CD4-positive, alpha-beta T cell treated with Interleukin-2 at 100 ng/mL for 4 hours (primary cell): ENCODE measurements at places on chromosomes 6 and 20.

DNA sequence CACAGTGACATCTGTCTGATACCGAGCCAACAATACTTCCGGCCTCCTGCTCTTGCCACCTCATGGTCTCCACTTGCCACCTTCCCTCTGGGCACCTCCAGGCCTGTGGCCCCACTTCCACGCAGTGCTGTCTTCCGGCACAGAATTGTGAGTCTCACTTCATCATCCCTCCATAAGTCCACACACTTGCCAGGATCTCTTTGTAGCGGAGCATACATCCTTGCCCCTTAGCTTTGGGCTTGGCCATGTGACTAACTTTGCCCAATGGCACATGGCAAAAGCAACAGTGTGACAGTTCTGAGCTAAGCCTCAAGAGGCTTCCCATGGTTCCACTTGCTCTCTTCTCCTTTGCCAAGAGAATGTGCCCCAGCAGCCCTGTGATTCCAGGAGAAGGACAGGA, 4.5 kb upstream of the C20orf202 start:
- DNase-seq, result no peak

GRCh38 chr6:126429866-126430265, 90.0 kb downstream of the CENPW start:
- DNase-seq, result no peak

DNA sequence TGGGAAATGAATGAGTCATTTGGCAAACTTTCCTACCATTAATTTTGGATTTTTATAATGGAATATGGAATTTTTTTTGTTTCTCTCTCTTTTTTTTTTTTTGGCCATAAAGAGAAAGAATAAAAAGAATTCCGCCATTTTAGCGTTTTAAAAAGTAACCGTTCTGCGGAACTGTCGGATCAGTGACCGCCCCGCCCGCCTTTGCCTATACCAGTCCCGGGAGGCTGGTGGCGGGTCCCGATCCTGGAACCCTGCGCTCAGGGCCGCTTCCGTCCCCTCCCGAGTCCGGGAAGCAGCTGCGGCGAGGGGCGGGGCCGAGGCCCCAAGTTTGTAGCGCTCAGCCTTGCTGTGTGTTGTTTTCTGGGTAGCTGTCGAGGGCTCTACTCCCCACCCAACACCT, 609 bp downstream of the L3MBTL1 start:
- no peak for DNase-seq

DNA sequence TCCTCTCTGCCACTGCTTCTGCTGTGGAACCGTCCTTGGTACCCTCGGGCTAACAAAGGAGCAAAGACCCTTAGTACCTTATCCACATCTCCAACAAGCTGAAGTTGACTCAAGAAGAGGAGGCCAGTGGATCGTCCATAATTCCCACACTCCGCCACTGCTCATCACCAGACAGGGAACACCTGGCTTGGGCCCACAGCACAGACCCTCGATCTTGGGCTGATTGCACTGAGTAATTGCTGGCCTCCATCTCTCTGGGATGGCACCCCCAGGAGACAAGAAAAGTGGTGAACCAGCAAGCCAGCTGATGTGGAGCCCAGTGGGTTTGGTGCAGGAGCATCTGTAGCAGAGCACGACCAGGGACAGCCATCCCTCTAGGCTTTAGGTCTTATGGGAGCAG, 109.4 kb upstream of the GRIK2 start:
- no peak for DNase-seq

DNA sequence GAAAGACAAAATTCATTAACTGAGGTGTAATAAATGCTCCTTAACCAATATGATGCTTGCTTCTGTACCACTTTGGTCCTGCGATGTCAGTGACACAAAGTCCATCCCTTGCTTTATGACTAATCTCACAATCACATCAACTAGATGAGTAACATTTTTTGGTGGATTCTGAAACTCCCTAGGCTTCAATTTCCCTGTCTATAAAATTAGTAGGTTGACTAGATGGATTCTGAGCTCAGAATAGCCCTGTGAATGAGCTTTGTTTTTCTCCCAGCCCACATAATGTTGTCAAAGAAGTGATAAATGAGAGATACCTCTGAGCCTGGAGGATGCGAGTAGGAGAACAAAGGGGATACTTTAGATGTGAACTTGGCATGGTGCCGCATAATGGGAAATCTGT, 9.1 kb downstream of the TXLNB start:
- no peak for DNase-seq

DNA sequence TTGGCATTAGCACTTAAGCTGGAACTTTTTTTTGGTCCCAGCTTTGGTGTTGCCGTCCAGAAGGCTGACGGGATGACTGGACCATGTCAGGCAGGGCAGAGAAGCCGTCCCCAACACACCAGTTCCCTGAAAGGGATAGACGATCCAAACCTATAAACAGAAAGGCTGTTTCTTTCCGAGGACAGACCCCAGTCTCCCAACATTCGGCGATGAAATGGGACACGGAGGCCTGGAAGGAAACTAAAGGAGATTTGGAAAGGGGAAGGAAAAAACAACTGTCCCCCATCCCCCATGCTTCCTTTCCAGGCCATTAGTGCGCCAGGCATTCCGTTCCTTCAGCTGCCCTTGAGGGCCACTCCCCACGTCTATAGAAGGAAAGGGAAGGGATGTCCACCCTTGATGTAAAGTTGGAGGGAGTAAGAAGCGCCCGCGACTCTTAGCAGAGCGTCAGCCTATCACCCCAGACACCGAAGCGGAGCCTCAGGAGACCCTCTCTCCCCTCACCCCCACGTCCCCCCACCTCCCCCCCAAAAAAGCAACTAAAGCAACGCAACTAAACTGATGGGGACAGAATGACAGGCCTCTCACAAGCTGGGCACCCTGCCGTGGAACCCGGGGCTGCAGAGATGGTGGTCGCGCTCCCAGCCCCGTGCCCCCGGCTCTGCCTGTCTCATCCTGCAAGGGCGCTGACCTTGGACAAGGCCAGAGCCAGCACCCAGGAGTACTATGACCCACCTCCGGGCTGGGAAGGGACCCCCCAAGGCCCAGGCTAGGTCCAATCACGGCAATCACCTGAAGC, 638 bp downstream of the BLCAP start:
- DNase-seq, result no peak

DNA sequence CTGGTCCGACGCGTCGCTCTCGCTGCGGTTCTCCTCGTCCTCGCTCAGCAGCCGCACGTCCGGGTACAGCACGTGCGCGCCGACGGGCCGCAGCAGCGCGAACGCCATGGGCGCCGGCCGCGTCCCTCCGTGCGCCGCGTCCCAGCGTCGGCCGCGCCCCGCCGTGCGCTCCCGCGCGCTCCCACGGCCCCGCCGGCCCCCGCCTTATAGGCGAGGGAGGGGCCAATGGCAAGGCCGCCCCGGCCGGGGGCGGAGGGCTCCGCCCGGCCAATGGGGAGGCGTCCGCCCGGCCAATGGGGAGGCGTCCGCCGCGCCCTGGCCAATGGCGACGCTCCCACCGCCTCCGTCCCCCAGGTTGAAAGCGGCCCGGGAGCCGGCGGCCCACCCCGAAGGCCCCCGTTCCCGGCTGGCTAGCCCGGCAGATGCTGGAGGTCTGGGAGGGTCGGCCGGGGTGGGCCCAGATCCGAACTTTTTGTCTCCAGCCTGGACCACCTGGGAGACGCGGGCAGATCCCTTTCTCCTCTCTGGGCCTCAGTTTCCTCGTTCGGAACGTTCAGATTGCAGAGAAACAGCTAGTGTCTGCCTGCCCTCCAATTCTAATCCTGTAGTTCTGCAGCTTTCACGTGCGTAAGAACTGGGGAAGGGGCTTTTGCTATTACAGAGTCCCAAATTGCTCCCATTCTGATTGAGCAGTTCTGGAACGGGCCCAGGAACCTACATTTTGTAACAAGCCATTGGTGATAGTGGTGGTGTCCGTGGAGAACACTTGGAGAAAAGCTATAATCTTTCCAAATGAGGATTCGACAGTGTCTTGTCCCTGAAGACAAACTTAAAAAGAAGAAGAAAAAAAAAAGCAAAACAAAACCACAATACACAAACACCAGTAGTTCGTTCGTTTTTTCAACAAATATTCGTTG, at the start of gene TCF15:
TCF15 (minus strand) TSS at position 180 of the 917 bp plus-strand sequence; CDS start at position 108, 72 bp downstream.
- no peak for DNase-seq

DNA sequence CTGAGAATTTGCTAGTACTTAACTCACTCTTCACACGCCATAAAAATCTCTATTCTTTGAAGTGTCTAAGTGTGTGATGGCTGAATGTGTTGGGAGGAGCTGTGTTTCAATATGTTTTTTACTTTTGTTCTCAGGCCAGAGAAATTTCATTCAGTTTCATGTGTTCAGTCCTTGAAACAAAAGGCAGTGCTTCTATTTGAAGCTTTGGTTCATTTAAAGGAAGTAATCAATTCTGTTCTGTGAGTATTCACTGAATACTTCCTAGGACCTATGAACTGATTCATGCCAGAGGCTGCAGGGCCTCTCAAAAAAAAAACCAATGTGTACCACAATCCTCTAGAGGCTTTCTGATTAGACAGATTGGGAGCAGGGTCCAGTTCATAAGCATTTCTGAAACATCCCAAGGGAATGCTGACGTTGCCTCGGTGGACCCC, 12.4 kb upstream of the F13A1 start:
- DNase-seq, result no peak

DNA sequence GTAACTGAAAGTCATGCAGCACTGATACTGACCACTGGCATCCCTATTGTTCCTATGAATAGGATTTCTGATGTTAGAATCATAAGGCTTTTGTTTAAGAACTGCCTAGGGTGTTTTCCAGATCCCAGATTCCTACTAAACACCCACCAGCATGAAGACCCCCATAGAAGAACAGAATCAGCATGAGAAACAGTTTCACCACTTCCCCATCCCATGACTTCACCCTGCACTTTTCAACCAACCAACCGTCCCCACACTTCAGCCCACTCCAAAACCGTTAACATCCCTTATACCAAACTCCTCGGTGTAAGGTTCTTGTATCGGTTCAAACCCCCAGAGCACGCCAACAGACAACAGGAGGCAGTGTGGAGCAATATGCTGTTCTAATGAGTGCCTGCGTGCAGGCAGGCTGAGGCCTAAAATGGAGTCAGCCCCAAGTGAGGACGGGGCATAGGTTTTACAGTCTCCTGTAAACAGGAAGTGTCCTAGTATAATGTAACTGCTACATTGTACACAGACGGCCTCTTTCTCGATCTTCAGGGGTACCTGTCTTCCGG, 11.4 kb upstream of the SSTR4 start:
- no peak for DNase-seq

- DNase-seq, result no peak
Measured at GRCh38 chr20:25040438-25040831, 17.5 kb downstream of the ACSS1 start.

- DNase-seq, result no peak
Measured at GRCh38 chr6:56432194-56432593, 184.8 kb upstream of the COL21A1 start.

DNA sequence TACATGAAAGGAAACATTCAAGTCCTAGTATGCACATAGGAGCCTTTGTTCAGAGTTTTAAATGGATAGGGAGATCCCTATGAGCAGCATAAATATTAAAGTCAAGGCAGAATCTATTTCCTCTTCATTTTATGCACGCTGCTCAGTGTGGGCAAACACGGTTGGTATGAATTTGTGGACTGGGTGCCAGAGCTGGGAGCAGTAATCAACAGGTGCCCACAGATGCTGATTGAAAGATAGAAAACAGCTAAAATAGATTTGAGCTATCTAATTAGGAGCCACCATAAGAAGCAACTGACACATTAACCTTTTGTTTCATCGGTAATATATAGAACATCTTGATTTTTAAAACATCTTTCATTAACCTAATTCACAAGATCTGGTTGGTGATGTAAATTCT, 175.5 kb downstream of the EYS start:
- DNase-seq, result no peak

DNA sequence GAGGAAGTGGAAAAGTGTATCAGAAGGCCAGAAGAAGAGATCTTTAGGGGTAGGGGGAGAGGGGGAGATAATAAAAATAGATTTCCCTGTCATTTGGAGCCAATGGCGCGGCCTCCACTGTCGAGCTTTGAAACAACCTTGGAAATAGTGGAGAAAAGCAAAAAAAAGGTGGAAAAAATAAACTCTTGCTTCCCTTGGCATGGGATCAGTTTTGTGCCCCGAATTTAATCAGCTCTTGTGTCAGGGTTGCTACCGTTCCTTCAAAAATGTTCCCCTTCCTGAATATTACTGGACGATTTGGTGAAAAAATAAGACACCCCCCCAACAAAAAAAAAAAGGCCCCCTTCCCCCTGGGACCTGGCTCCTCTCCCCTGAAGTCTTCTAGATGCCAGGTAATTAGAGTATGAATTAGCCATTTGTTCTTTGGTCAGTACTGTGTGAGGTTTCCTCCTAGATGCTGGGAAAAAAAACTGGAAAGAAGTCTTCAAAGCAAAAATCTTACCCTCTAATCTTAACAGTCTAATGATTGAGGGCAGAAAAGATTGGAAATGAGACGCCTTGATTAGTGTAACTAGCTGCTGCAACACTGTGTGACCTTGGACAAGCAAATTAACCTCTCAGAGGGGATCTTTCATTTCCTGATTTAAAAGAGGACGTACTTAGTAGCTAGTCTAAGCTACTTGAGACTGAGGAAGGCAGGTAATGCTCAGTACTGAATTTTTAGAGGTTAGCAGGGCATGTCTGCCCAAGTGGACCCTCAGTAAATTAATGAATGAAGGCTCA, 872 bp upstream of the RBM39 start:
- peak; percentile 47 for DNase-seq

- no peak for DNase-seq
Measured at GRCh38 chr6:108616973-108617372, 56.3 kb downstream of the FOXO3 start.

GRCh38 chr20:142290-142689, at the start of gene DEFB126:
DEFB126 (plus strand) TSS chr20:142590; CDS start chr20:142629, 39 bp downstream.
- DNase-seq, result no peak

DNA sequence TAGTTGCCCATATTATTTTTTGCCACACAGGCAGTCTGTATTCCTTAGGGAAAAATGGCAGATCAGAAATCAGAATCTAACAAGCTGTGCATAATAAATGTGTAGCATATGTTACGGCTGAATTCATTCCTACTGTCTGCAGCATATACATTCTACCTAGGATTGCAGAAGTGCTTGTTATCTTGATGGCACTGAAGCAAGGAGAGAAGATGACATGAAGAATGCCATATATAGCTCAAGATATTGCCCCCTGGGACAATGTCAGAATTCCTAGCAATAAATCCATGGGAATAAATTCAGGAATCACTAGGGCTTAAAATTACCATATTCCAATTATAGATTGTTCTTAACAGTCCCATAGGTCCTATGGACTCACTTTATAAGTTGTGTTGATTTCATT, 293.0 kb upstream of the CNR1 start:
- DNase-seq, result no peak

GRCh38 chr6:53439556-53439955, 90.8 kb upstream of the ELOVL5 start:
- no peak for DNase-seq

DNA sequence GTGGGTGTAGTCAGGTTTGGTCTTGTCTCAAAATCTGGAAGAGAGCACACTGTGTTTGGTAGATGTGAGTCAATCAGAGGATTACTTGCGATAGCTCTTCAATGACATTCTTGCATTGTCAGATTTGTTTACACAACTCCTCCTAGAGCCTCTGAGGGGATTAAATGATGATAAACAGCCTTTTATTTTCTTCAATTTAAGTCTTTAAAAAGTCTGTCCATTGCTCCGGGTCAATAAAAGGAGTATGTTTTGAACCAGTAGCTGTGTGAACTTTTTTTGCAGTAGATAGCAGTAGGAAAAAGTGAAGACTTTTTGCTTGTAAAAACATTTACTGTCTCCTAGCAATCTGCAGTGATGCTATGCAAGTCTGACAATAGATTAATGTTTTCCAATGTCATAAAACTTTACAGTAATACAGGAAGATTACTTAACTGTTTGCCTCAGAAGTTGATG, 49.9 kb downstream of the GJA1 start:
- DNase-seq, result no peak
